Pons (tissue), 1 donor: ENCODE measurements at places on chromosomes 6 and 20.
A peak's percentile ranks its signal among the peaks of the same experiment; 100 is the strongest.

GRCh38 chr6:111739257-111739696 is 133.6 kb upstream of the TRAF3IP2 start:
- DNase-seq: no peak

DNA sequence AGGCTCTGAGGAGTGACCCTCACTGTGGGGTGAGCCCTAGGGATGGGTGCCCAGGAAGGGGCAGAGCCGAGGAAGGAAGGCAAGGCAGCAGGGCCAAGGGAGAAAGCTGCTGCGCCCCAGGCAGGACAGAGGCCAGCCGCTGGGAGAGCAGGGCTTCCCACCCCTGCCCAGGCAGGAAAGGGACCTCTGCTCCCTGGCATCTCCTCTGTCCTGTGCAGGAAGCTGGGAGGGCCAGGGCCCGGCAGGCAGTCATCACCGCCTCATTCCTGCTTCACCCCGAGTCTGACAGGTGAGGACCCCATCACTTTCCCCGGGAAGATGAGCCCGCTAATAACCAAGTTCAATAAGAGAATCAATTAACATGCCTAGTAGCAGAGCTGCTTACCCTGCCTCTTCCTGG is 81.3 kb downstream of the EDN3 start:
- DNase-seq: no peak

GRCh38 chr6:1526398-1527072 is 83.2 kb upstream of the FOXC1 start:
- peak; percentile 46 for DNase-seq

DNA sequence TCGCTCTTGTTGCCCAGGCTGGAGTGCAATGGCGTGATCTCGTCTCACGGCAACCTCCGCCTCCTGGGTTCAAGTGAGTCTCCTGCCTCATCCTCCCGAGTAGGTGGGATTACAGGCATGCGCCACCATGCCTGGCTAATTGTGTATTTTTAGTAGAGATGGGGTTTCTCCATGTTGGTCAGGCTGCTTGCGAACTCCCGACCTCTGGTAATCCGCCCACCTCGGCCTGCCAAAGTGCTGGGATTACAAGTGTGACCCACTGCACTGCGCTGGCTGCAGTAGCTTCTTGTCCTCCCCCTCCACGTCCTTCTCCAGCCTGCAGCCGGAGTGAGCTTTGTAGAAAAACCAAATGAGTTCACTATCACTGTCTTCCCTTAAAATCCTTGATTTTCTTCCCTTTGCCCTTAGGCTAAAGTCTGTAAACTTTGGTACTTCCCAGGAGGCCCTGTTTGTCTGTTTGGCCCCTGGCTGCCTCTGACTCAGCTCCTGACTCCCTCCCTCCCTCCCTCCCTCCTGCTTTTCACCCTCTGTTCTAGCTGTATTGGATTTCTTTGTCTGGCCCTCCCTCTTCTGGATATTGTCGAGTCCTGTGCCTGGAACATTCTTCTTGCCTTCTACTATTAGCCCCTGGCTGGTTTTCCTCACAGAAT is 12.9 kb downstream of the PARD6B start:
- peak; percentile 83 for DNase-seq

DNA sequence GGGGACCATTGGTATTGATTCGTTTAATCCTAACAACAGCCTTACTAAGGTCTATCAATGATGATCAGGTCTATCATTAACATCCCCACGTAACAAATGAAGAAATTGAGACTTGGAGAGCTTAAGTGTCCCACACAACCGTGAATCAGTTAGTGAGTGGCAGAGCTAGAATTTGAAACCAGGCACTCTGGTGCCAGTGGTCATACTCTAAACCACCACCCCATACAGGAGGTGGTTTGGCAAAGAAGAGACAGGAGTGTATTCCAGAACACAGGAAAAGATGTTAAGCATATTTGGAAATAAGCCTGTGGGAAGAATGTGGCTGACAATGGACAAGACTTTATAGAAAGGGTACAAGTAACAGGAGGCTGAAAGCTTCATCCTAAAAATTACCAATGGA is 35.7 kb upstream of the MARCKS start:
- DNase-seq: no peak

GRCh38 chr20:17762873-17763557 is 63.2 kb downstream of the BANF2 start:
- no peak for DNase-seq

DNA sequence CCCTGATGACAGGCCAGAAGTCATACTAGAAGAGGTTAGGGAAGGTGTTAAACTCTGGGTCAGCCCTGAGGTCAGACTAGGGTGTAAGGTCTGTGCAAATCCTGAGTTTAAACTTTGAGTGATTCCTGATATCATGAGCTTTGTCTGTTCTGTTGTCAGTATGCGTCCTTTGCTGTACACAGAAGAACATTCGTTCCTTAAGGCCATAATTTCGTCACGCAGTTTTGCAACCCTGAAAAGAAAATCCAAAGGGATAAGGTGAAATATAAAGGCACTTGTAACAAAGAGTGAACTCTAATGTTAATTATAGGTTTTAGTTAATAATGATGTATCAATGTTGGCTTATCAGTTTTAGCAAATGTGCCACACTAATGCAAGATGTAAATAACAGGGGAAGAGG is 2.3 kb downstream of the DST start:
- DNase-seq: no peak

GRCh38 chr6:3227363-3228045 is at the start of gene TUBB2B:
TSS of gene TUBB2B (minus strand) at chr6:3227653. CDS start at chr6:3227543, 110 bp downstream.
- DNase-seq: peak; percentile 81

- peak; percentile 35 for DNase-seq
Measured at GRCh38 chr6:7085911-7086310, 21.9 kb upstream of the RREB1 start.

- peak; percentile 87 for DNase-seq
Measured at GRCh38 chr6:98832284-98833056, 1.9 kb upstream of the POU3F2 start.

- no peak for DNase-seq
Measured at GRCh38 chr20:48024539-48024938, 239.3 kb upstream of the SULF2 start.

DNA sequence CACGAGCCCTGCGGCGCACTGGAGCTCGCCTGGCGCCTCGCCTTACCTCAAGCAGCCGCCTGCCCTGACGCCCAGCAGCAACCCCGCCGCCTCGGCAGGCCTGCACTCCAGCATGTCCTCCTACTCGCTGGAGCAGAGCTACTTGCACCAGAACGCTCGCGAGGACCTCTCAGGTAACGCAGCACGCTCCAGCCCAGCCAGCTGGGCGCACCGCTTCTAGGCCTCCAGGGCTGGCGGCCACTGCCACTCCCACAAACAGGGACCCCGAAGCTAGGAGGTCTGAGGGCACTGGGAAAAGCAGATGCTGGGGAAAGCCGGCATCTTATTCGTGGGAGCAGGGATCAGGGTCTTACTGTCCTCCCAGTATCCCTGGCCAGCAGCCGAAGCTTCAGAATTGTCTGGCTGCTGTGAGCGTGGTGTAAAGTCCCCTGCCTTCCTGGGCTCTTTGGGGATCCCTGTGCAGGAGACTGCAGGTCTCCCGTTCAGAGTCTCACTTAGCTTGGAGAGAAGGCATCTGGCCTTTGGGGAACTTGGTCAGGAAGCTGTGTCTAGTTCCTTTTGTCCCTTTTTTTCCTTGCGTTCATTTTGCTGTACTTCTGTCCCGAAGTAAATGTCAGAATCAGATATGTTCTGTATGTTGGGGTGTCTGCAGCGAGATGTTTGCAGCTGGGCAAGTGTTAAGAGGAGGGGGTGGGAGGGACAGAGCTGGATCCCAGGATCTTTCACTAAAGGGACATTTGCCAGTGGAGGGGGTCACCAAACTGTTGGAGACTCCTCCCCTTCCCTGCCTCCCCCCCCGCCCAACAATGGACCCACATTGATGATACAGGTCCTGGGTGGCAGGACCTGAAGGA is 1.8 kb downstream of the FOXF2 start:
- DNase-seq: no peak

- no peak for DNase-seq
Measured at GRCh38 chr6:157092736-157093135, 230.6 kb downstream of the TMEM242 start.

- DNase-seq: no peak
Measured at GRCh38 chr20:7672571-7672970, 267.7 kb downstream of the HAO1 start.

GRCh38 chr6:27865850-27866356 is 46.3 kb downstream of the OR2B2 start:
- peak; percentile 18 for DNase-seq

DNA sequence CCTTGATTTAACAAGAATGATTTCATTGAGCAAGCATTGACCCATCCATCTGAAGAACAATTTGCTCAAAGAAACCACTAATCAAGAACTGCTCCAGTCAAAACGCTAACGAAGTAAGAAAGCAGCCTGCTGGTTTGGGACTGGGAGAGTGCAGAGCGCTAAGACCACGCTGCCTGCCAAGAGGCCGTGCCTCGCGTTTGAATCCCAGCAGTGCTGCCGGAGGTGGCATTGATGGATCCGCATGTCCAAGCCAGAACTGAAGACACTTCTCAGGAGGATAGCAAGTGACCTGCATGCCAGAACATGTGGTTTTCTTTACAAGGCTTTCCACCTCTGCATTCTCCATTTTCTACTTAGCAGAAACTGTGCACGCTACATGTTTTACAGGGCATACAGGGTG is 105.2 kb upstream of the FOXC1 start:
- DNase-seq: no peak

GRCh38 chr20:17832236-17832915 is 132.6 kb downstream of the BANF2 start:
- no peak for DNase-seq

- no peak for DNase-seq
Measured at GRCh38 chr6:6927521-6928361, 180.0 kb upstream of the RREB1 start.

- no peak for DNase-seq
Measured at GRCh38 chr6:28282926-28283325, 1.6 kb downstream of the PGBD1 start.

DNA sequence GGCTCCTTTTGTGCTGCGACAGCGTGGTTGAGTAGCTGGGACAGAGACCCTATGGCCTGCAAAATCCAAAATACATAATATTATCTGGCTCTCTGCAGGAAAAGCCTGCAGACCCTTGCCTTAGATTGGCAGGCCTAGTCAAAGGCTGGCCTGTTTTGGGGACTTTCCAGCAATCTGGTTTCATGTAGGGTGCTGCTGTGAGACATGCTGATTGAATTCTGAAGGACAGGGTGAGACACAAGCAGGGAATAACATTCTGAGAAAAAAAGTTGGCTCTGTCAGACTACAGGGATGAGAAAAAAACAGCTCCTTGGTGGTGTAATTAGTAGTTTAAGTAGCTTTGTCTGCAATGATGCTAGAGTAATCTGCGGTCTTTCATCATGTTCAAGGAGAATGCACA is 402.7 kb upstream of the AGPAT4 start:
- DNase-seq: no peak

GRCh38 chr20:45402946-45403345 is 5.1 kb upstream of the DBNDD2 start:
- DNase-seq: no peak

DNA sequence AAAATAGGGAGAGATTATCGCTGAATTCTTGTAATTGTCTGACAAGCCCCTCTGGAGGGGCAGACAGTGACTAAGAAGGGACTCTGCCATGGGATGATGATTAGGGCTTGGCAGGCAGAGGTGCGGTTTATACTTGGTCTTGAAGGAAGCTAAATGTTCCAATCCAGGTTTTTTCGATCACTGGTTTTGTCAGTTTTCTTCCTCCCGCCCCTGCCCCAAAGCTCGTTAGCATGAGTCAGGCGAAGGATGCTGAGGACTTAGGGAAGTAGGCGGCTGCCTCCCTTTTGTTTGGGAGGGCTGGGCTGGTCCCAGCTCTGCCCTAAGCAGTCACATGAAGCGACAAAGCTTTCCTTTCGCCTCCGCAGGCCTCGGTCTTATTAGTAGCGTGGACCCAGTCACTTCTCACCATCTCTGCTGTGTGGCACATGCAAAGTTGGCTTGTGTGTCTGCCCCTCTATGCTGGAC is 314.2 kb downstream of the CDC5L start:
- DNase-seq: no peak

DNA sequence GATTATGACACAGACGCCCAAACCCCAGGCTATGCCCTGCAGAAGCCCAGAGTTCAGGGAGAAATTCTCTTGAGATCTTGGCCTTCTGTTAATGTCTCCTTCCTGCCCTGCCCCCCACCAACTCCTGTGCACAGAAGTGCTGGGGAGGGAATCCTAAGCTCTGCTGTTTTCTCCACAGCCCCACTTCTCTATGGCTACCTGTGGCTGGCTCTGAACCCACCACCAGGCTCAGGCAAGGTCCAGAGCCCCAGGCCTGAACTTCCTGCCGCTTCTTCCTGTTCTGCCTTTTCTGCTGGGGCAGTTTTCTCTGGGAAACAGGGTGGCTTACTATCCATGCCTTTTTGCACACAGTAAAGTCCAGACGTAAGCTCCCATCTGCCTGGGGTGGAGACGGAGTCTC is 77.5 kb upstream of the NNAT start:
- DNase-seq: no peak

DNA sequence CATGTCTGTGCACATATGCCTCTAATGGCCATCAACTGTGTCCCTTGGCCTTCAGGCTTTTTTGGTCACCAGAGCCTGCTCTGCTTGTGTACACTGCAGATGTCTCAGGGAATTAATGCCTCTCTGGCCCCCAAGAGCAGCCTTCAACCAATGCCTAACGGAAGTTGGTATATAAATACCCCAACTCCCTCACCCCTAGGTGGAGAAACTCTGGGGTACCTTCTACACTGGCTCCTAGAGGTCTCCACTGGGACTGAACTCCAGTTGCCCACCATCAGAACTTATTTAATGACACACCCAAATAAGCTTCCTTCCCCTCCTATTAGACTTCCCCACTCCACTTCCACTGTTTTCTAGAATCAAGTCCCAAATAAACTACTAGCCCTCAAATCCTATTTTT is 43.1 kb downstream of the PRND start:
- no peak for DNase-seq

DNA sequence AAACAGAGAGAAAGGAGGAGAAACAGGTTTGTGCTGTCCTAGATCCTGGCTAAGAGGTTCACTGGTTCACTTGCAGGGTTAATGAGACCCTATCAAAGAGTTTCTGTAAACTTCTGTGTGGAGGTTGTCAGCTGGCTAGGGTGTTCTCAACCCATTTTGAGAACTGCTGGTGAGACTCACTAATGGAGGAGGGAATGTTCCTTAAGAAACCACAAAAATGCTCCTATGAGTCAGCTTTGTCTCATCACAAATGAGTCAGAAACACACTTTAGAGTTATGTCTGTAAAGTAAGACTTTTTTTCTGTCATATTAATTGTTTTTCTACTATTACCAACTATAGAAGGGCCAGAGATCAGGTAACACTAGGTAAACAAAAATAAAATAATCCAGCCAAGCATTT is 884.4 kb downstream of the PHF3 start:
- no peak for DNase-seq

- DNase-seq: no peak
Measured at GRCh38 chr6:110613356-110613755, 136.9 kb upstream of the SLC22A16 start.

GRCh38 chr6:30263734-30264133 is 50.5 kb upstream of the TRIM26 start:
- no peak for DNase-seq

- DNase-seq: peak; percentile 92
Measured at GRCh38 chr6:137271245-137272183, 52.3 kb upstream of the IFNGR1 start.

- DNase-seq: peak; percentile 67
Measured at GRCh38 chr6:127486934-127487333, 27.7 kb upstream of the KIAA0408 start.
